ENCODE measurements at places on chromosomes 11 and 22.

DNA sequence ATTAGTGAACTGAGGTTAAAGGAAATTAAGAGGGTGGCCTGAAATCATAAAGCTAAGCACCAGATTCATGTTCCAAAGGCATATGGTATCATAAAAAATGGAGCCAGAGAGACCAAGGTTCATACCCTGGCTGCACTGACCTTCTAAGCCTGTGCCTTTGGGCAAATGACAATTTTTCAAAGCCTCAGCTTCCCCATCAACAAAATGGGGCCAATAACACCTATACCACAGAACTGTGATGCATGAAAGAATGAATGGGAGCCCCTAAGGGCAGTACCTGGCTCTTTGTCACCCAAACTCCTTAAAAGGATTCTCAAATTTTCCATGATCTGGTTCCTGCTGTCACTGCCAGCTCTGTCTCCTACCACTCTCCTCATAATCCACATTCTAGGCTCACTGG is 72.5 kb downstream of the RAB30 start:
- DNase-seq: no peak

DNA sequence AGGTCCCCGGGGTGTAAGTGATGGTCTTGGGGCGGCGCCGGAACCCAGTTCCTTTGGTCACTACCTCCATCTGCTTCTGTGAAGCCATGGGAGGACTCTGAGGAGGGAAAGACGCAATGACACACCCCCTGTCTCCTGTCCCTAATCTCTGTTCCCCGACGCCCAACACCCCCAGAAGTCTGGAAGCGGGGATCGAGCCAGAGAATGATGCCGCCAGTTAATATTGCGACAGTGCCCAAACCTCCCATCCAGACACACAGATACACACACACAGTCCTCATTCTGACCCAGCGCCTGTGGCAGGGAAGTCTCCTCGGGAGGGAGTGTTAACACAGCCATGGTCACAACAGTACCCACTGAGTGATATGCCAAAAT is 352 bp downstream of the C22orf23 start:
- no peak for DNase-seq

- no peak for DNase-seq
Observed at GRCh38 chr22:46476547-46476941, 60.9 kb downstream of the CELSR1 start.

- DNase-seq: no peak
Observed at GRCh38 chr11:65184146-65184545, 2.4 kb downstream of the CAPN1 start.

DNA sequence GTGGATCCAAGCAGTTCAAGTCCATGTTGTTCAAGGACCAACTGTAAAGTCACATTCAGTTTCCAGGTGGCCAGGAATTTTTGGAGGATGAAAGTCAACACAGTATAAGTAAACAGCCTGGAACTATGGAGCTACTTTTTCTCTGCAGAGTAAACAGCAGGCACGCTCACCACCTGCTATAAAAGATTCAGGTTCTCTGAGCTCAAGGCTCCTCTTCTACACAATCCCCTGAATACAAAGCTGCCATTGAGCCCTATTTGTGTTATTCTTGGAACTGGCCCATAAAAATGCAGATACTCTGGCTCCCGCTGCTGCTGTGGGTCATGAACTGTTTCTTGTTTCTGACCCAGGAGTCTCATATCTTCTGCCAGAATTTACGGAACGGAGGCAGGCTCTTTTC is 56.9 kb upstream of the PRR5 start:
- DNase-seq: peak; percentile 35

DNA sequence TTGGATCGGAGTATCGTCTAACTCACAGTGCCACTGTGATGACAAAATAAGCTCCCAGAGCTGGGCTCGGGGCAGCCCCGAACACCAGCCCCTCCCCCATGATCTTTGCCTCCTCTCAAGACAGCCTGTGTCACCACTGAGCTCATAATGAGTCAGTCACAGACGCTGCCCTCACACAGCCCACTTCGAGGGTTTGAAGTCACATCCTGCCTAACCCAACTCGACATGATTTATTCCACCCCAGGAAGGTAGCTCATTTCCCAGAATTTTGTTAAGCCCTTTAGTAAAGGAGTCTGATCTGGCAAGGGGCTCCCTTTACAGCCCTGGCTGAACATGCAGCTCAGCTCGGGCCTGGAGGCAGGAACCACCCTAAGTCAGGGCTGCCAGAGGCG is 22.8 kb downstream of the MYH9 start:
- peak; percentile 93 for DNase-seq

GRCh38 chr11:26227301-26227746 is 104.6 kb upstream of the ANO3 start:
- no peak for DNase-seq

All from posterior vena cava (tissue), 2 donors.